NCI-H2081 treated with DMSO at 0.1 percent for 48 hours (cell line): ENCODE measurements at places on chromosomes 1 and 21.

DNA sequence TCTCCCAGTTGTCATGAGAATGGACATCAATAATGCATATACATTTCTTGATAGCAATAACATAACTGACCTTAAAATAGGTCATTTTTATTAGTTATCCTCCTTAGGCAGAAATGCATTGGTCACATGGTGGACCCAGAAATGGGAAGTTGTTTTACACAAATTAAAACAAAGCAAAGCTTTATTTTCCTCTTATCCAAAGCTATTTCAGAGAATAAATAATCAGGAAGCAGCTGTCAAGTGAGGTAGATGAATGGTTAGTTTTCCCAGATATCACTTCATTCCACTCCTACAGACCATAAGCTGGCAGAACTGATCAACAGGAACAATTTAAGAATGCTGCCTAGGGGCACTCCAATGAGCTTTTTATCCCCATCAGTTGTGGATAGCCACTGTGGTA, 16.0 kb upstream of the OLIG1 start:
- DNase-seq = no peak

DNA sequence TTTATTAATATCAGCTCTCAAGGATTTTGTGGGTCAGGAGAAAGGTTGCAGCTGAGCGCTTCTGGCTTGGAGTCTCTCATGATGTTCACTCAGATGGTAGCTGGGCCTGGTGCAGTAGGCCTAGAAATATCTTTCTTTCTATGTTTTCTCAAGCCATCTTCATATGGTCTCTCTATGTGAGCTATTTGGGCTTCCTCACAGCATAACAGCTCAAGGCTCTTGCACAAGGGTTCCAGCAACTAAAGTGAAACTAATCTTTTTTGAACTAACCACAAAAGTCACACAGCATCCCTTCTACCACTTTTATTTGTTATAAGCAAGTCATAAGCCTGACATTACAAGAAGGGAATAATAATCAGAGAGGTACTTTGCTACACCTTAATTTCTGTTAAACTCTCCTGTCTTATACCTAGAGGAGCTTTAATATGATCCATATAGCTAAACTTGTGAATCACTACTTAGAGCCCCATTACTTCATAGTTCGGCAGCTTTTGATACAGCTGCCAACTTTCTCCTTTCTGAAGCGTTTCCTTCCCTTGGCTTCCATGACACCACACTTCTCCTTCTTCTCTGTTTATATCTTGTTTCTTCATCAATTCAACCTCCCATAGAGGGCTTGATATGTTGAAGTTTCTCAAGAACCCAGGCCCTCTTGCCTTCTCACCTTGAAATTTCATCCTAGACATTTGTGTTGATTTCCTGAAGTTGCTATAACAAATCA, 720.2 kb downstream of the LTN1 start:
- DNase-seq = no peak

DNA sequence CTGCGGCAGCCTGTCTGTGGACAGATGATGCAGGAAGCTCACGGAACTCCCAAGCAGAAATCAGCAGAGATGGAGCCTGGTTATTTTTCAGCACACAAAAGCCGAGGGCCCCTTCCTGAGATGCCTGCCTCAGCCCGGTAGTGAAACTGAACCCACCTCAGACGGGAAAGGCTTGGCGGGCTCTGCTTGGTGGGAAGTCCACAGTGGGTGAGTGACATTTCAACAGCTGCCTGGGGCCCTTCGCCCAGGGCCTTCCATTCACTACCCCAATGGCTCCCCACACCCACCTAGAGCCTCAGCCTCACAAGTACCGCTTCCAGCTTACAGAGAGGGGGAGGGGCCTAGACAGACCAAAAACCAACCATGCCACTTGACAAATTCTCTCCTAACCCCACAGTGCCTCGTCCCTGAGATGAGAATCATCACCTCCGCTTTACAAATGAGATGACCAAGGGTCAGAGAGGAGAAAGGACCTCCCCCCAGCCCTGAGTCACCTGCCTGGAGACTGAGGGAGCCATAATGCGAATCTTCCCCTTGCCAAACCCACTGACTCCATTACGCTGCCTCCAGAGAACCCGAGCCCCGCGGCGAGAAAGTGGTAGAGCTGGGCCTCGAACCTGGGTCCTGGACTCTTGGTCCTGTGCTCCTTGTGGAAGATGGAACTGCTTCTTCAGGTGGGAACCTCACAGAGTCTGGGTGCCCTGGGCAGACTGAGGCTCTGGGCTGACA, 3.4 kb upstream of the ECE1 start:
- DNase-seq = no peak

DNA sequence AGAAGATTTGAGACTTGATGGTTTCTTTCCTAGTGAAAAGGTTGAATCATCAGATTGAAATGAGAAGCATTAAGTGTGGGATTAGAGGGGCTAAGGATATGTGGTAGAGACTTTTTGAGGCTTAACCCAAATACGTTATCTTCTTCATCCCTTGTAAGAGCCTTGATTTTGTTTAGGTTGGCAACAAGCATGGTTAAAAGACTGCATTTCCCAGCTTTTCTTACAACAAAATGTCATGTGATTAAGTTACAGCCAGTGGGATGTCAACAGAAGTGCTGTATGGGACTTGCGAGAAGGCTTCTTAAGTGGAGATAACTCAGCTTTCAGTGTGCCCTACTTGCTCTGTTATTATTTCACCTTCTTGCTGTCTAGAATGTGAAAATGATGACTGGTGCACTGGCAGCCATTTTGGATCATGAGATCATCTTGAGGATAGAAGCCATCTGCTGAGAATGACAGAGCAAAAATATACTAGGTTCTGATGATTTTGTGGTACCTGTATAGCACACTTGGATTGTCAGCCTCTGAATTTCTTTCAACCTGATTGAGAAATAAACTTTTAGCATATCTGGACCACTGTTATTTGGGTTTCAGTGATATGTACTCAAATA, 41.3 kb upstream of the GNG12 start:
- DNase-seq = no peak

- no peak for DNase-seq
Measured at GRCh38 chr1:156760796-156761104, 6.6 kb upstream of the PRCC start.

DNA sequence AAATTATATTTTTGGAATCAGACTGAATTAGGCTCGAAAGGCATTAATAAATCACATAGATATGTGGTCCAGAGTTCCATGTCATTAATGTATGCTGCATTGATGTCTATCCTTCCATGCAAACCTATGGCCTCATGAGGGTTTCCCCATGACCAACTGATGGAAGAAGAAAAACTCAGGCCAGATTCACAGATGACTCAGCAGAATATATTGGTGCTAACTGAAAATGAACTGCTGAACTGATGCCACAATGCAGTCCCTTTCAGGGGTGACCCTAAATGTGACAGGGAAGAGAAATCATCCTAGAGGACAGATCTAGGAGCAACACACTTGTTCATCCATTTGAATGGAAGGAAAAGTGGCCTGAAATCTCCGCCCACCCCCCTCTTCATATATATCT, 110.5 kb upstream of the KCND3 start:
- DNase-seq = no peak

DNA sequence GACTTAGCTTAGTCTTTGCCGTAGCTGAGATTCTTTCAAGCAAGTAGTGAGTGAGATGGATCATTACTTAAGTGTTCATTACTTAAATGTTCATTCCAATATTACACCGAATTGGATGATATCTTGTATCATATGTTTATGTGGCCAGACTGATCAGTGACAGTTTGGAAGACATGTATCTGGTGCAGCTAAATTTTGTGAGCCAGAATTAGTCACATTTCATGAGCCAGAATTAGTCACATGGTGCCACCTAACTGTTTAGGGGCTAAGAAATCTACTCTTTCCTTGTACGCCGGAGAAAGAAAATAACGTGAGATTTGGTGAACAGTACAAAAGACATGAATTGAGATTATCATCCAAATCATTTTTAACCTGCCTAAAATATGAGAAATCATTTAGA, 355.6 kb downstream of the USP25 start:
- DNase-seq = no peak

- DNase-seq = no peak
Measured at GRCh38 chr1:153456396-153456795, 4.1 kb downstream of the S100A7 start.

DNA sequence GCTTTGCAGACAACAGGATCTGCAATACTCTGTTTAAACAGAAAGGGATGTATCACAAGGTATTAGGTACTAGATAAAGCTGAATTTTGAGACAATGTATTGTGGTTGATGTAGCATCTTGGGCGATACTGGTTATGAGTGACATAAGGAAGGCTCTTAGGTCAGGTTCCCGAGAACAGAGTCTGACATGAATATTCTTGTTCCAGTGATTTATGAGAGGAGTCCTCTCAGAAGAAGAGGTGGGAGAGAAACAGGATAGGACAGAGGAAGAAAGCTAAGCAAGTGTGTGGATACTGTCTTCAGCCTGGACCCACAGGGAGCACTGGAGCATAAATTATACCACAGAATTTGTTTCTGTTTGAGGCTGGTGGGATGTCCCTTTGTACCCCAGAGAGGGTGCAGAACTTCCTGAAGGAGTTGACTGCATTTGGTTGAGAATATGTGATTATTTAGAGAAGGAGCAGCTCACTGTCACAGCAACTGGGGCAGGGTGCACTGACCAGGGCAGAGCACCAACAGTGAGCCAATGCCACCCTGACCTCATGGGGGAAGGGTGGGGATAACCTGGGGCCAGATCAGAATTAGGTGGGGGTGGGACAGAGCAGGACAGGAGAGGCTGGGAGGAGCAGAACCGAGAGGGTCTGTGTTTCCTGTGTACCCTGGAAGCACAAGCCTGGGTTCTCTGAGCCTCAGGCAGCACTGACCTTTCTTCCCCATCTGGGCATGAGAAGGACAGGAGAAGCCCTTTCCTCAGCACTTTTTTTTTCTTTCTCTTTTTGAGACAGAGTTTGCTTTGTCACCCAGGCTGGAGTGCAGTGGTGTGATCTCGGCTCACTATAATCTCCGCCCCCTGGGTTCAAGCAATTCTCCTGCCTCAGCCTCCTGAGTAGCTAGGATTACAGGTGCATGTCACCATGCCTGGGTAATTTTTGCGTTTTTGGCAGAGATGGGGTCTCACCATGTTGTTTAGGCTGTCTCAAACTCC, 36.3 kb upstream of the SLC6A9 start:
- DNase-seq = no peak

DNA sequence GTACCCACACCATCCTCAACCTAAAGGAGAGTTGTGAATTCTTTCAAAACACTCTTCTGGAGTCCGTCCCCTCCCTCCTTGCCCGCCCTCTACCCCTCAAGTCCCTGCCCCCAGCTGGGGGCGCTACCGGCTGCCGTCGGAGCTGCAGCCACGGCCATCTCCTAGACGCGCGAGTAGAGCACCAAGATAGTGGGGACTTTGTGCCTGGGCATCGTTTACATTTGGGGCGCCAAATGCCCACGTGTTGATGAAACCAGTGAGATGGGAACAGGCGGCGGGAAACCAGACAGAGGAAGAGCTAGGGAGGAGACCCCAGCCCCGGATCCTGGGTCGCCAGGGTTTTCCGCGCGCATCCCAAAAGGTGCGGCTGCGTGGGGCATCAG, 638 bp upstream of the OLIG2 start:
- no peak for DNase-seq

DNA sequence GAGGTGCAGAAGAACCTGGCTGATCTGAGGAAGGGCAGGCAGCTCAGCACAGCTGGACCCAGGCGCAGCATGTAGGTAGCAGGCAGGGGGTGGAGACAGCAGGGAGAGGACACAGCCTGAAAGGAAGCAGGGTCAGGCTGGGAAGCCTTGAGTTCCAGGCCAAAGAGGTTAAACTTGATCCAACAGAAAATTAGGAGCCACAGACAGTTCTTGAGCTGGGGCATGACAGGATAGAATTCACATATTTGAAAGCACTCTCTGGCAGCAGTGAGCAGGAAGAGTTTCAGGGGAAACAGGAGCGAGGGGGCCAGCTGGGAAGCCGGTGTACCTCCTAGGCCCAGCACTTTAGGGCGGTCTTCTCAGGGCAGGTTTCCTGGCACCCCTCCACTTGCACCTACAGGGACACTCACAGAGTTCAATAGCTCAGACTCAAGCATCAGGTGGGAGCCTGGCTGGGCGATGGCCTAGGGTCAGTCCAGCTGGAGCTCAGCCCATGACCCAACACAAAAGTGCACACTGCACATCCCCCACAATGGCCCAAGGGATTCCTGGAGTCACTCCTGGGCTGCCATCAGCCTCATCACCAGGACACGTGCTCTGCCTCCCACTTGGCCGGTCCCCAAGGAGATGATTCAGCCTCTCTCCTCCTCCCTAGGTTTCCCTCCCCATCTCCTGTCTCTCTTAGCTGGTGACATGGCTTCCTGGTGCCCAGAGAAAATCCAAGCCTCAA, 22.7 kb downstream of the MATN1 start:
- no peak for DNase-seq

DNA sequence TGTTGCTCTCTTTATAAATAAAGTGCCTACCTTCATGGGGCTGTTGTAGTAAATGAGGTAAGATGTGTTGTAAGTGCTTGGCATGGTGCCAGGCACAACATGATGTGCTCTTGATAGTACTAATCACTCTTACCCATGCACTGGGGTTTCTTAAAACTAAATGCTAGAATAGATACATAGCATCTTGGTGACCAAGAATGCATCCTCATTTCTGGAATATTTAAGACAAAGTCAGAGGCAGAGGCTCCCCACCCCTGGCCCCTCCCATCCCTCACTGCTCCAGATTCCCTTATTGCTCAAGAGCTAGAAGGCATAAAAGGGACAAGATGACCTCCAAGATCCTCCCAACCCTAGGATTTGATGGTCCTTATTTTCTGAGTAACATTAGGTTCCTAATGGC, 61.3 kb downstream of the GLUL start:
- no peak for DNase-seq

DNA sequence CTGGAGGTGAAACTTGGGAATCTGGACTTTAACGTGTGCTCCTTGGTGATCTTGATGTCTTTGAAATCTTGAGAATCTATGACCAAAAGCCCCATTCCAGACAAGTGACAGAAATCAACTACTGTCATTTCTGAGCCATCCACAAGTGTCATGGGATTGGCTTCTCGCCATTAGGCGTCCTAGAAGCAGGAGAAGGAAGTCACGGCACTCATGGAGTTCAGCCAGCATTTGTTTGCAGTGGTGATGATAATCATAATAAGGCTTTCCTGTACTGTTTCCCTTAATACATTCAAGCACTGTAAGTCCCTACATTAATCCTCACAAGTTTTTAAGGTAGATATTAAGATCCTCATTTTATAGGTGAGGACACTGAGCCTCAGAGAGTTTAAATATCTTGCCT, 11.9 kb downstream of the F5 start:
- no peak for DNase-seq

- DNase-seq = no peak
Measured at GRCh38 chr1:62840555-62840954, 56.6 kb downstream of the ATG4C start.

DNA sequence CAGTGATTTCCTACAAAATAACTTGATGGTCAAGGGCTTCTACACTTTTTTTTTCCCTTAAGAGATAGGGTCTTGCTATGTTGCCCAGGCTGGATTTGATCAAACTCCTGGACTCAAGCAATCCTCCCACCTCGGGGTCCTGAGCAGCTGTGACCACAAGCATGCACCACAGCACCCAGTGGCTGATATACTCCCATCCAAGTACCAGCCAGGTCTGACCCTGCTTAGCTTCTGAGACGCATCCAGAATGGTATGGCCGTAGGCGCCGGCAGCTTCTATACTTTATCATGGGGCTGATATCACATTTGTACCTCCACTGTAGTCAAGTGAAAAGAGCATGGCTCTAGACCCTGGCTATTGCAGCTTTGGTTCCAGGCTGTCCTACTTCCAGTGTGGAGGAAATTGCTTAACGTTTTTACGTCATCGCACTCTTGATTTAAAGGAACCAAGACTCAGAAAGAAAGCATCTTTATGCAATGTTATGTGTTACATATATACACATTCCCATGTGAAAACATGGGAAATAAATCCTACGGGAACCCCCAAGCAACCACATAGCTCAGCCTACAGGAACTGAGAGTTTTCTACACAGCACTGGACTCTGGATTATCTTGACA, 39.5 kb downstream of the PDPN start:
- no peak for DNase-seq
